ENCODE measurements at places on chromosomes 13 and 19.

DNA sequence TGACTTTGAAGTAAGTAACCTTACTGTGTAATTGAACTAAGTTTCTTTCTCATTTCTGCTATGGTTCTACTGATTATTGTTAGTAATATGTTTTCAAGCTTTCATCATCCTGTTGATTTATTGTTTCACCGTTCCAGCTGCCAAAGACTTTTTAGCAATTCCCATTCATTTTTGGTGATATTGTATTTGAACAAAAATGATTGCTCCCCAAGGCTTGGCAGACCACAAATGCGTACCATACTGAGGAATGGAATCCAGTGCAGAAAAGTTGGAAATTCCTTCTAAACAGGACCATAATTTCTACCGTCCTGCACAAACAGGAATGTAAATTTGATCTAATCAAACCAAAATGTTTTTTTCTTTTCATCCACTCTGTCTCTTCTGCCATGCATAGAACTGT, 10.7 kb downstream of the EPSTI1 start:
- DNase-seq, result no peak

DNA sequence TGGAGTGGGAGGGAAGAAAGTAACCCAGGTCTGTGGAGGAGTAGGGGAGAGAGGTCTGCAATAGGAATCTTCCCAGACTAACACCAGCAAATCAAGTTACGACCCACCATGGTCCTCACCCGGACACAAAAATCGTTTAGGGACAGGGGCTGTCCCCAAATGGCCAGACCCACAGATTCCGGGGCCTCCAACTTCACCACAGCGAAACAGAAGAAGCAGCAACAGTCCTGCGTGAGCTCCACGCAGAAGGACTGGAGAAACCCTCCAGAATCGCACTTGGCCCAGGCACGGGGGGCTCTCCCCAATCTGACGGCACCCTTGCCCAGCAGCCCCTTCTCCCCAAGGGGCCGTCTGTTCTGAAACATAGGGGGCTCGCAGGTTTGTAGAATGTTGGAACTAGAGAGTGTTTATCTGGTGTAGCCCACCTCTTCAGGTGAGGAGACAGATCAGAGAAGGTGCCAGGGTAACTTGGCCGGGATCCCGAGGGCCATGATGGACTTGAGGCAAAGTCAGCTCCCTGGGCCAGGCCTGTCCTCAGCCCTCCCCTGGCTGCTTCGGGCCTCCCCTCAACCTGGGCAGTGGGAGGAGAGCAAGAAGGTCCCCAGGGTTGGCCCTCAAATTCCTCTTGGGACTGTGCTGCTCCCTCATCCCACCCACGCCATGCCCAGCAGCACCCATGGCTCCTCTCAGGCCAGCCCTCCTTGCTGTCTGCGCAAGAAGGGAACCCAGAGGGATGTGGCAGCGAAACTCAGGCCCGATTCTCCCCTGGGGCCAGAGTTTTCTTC, 82.5 kb upstream of the GPR183 start:
- no peak for DNase-seq

DNA sequence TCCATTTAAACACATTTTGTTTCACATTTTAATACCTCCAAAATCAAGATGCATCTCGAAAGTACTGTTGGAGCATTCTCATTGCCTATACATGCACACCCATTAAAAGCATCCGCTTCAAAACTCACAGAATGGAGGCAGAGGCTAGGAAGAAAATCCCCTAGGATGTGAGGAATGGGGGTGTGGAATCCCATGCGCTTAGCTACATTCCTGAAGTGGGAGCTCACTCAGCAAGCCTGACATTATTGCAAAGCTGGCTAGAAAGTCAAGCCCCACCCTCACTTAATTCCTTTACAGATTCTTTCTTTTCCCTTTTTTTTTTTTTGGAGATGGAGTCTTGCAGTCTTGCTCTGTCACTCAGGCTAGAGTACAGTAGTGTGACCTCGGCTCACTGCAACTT, 4.6 kb upstream of the FAM32A start:
- DNase-seq, result no peak

DNA sequence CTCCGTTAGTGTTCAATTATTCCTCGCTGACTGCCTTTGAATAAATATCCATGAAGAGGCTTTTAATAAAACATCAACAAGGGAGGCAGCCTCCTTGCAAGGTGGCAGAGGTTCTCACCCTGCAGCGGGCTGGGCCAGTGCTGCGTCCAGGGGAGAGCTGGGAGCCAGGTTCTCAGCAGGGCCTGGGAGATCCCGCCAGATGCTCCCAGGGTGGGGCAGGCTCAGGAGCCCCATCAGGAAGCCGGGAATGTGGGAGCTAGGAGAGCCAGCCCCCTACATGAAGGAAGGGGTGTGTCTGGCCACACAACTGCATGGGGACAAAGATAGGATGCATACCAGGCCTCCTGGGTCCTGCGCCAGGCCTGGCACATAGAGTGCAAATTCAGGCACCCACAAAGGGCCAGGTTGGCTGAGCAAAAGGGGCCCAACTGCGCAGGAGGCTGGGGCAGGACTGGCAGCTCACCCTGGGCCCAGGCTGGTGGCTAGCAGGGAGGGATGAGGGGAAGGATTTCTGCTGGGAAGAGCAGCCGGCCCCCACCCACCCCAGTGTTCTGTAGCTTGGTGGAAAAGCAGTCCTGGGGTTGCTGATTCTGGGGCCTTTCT, 22.8 kb downstream of the VSTM2B start:
- no peak for DNase-seq

DNA sequence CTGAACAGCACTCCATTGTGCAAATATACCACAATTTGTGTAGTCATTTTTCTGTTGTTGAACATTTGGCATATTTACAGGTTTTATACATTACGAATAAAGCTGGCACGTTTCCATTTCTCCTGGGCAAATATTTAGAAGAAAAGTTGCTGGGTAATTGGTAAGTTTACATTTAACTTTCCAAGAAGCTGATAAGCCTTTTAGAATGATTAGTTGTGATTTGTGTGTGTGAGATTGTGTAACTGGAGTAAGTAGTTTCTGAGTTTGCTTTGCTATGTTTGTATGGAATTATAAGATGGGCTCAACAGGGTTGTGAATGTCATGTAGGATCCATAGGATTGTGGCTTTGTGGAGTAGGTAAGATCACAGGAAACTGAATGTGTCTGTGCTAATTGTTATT, 1.6 kb upstream of the ZNF529 start:
- DNase-seq, result no peak

- no peak for DNase-seq
Measured at GRCh38 chr13:112131081-112131712, 64.2 kb downstream of the SOX1 start.

DNA sequence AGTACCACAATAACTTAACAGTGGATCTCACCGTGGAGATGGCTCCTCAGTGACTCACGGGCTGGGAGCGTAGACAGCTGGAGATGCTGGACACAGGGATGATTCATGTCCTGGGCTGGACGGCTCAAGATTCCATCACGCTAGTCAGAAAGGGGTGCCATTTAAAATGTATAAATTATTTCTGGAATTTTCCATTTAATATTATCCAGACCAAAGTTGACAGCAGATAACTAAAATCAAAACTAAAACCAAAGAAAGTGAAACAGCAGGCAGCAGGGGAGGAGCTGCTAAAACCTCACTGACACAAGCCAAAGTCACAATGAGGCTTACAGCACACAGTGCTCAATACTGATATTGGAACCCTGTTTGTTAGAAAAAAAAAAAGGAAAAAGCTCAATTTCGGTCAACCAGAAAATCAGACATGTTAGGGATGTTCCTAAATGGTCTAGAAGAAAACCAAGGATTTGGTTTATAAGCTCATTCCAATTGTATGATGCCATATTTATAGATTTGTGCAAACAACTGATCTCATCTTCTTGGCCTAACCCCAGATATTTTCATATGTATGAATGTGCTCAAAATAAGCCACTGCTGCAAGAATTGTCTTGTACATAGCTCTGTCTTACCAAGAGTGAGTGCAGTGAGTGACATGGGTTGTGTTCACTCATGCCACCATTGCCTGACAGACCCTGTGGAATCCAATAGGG, 111.8 kb downstream of the SACS start:
- no peak for DNase-seq

DNA sequence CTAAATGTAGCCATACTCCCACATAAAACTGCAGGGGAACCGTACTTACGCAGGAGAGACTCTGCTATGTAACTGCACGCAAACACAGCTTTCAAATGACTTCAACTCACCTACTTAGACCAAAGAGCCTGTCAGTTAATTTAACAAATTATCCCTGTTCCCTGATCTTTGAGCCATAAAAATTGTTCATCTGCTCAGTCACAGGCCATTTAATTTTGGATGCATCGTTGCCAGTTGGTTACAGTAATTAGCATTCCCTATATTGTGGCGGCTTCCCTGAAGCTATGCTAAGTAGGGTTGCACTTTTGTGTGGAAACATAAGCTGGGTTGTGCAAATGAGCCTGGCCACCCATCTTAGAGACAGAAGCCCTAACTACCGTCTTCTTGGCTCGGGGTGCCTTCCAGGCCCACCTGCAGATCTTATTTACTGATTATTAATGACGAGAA, 21.2 kb upstream of the OBI1 start:
- DNase-seq, result no peak
